Left lung (tissue), 14 donors: ENCODE measurements at places on chromosomes 1 and 21. TPM values are rescaled to one million over a fixed set of nuclear protein-coding genes. Genes with fewer than 3 reads are reported as not detected.
A peak's percentile ranks its signal among the peaks of the same experiment; 100 is the strongest.

GRCh38 chr1:153120945-153121344 is 7.6 kb upstream of the SPRR2F start:
- no peak for DNase-seq
- H3K4me1 ChIP-seq: no peaks in the 10 kb centered on the region
- no peak overlapping the region for H3K27ac ChIP-seq

- DNase-seq: no peak
- H3K36me3 ChIP-seq: no peaks in the 10 kb centered on the region
- H3K27me3 ChIP-seq: no peaks in the 10 kb centered on the region
- no peak overlapping the region for H3K27ac ChIP-seq
These were observed 30.5 kb downstream of the TNFSF18 start for GRCh38 chr1:173020138-173020750.

- H3K4me1 ChIP-seq: no peaks in the 10 kb centered on the region
- no peak overlapping the region for H3K27ac ChIP-seq
- no peak overlapping the region for H3K4me3 ChIP-seq
- H3K36me3 ChIP-seq: no peaks in the 10 kb centered on the region
- DNase-seq: no peak
These were observed 529.5 kb downstream of the COL11A1 start for GRCh38 chr1:102578804-102579203.

DNA sequence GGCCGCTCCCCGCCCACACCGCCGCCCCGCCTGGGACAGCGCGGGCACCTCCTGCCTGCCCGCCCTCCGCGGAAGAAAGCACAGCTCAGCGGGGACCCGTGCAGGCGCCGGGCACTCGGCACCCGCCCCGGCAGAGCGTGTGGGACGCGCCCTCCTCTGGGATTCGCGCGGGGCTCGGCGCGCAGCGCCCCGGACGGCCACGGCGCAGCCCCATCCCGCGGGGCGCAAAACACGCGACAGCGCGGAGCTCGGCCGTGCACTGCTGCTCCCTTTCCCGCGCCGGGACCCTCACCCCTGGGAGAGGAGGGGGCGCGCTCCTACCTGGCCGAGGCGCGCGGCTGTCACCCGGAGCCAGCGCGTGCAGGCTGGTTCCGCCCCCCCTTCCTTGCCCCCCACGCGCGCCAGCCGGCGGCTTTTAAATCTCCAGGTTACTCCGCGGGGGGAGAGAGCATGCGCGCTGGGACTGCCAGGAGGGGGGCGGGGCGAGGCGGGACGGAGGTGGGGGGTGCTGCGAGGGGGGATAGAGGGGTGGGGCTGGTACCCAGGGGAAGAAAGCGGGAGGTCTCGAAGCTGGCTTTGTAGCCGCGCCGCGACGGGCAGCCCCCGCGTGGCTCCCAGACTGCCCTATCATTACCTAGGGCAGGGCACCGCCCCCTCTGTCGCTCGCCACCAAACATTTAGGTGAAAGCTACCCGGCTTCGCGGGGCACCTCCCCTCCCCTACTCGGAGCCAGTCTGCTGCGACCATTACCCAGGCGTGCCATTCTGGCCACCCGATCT is at the start of gene SLC45A3:
Gene SLC45A3 (minus strand): TSS at position 437 of the 779 bp plus-strand sequence. CDS start 15,853 bp downstream, outside the sequence.
- peak within 1 kb of the TSS; percentile 66 for H3K4me3 ChIP-seq
- H3K27me3 ChIP-seq: peaks cover 35% of the 10 kb centered on the region
- no peak for DNase-seq
- H3K36me3 ChIP-seq: no peaks in the 10 kb centered on the region
- H3K27ac ChIP-seq: no peak within 1 kb of the TSS

- no peaks in the 10 kb centered on the region for H3K36me3 ChIP-seq
- H3K4me3 ChIP-seq: no peak overlapping the region
- H3K27ac ChIP-seq: no peak overlapping the region
- no peak for DNase-seq
These were observed 148.6 kb upstream of the ETV3 start for GRCh38 chr1:157286646-157287420.

GRCh38 chr1:212700892-212701819 is 1.5 kb upstream of the BATF3 start:
- H3K36me3 ChIP-seq: no peaks in the 10 kb centered on the region
- H3K4me1 ChIP-seq: peaks cover 4% of the 10 kb centered on the region
- peak; percentile 41 for DNase-seq
- H3K4me3 ChIP-seq: peak overlapping the region; percentile 47
- peaks cover 21% of the 10 kb centered on the region for H3K27me3 ChIP-seq

DNA sequence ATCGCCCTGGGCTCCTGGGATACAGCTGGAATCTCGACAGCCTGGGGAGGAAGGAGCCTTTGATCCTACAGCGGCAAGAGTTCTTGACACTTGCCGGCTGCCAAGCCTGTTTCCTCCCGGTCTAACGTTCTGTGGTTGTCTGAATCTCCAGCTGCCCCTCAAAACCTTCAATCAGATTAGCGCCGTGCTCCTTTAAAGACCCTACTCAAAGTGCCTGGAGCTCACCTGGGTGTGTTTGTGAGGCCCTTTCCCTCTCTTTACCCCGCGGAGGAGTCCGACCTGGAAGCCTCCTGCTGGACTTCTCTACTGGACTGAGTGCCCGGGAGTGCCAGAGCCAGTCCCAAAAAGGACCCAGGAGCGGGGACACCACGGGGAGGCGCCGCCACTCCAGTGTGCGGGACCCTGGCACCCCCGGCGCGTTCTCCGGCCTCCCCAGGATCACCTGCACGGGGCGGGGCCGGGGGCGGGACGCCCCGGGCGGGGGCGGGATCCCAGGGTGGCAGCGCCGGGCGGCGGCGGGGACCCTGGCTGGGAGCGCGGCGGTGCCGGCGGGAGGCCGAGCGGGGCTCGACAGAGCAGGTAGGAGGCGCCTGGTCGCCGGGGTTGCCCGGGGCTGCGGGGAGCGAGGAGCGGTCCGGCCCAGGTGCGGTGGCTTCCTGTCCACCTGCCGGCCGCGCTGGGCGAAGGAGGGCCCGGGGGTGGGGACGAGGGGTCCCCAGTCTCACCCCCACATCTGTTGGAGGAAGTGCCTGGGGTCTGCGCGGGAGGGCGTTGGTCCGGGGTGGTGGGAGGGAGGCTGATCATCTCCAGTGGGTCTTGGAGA is at the start of gene NCMAP:
Gene NCMAP (plus strand): TSS at position 497 of the 823 bp plus-strand sequence. CDS start 39,344 bp downstream, outside the sequence.
- H3K27me3 ChIP-seq: peaks cover 11% of the 10 kb centered on the region
- H3K4me1 ChIP-seq: peaks cover 27% of the 10 kb centered on the region
- peak within 1 kb of the TSS; percentile 21 for H3K4me3 ChIP-seq

DNA sequence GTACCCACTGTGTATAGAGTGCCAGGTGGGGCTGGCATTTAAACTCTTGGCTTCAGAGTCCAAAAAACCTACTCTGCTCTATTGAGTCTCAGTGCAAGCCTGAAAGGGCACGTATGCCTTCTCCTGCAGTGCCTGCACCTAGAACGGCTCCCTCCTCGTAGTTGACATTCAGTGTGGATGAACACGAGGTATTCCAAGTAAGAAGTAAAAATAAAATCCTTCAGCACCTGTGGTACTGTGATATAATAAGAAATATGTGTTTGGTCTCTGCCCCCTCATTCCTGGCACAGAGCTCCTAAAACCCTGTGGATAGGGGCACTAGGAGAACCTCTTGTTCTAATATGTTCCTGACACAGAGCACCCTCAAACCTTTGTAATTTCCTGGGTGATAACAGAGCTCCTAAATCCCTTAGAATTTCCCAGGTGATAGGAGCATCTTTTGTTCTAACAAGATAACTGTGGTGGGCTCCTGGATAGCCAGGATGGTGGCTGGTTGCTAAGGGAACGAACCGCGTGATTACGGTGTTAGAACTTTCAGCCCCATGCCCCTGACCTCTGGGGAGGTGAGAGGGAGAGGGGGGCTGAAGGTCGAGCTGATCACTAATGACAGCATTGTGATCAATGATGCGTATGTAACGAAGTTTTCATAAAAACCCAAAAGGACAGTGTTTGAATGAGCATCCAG is 16.8 kb downstream of the UCK2 start:
- H3K4me3 ChIP-seq: no peak overlapping the region
- DNase-seq: no peak
- no peak overlapping the region for H3K27ac ChIP-seq
- H3K36me3 ChIP-seq: no peaks in the 10 kb centered on the region
- H3K27me3 ChIP-seq: no peaks in the 10 kb centered on the region

GRCh38 chr1:50271968-50272578 is 151.2 kb downstream of the DMRTA2 start:
- peaks cover under 1% of the 10 kb centered on the region for H3K4me1 ChIP-seq
- H3K4me3 ChIP-seq: no peak overlapping the region
- no peaks in the 10 kb centered on the region for H3K36me3 ChIP-seq
- H3K27ac ChIP-seq: no peak overlapping the region
- DNase-seq: no peak

DNA sequence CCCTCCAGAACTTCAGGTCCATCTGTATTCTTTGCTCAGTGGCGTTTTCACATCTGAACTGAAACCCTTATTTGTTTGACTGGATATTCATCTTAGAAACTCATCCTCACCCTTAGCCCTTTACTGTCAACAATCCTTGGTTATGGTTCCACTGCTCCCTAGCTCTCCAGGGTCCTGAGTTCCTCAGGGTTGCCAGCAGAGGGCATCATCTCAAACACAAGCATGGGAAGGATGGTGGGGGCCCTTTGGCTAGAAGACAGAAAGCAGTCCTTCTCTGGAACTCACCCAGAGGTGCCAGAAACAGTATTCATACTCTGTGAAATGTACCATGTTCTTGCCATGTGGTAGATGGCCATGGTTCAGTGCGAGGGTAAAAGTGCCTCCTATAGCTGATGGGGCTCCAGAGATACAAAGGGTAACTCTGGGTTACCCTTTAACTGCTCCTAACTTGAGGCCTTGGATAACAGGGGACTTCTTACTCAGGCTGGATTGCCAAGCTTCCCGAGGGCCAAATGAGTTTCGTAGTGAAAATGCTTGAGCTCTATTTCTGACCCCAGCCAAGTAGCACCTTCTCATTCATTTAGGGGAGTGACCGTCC is 11.3 kb downstream of the NCSTN start:
- H3K4me1 ChIP-seq: no peaks in the 10 kb centered on the region
- H3K4me3 ChIP-seq: no peak overlapping the region
- H3K36me3 ChIP-seq: peaks cover 99% of the 10 kb centered on the region
- H3K27ac ChIP-seq: no peak overlapping the region
- no peaks in the 10 kb centered on the region for H3K27me3 ChIP-seq

- H3K27ac ChIP-seq: no peak overlapping the region
- no peak overlapping the region for H3K4me3 ChIP-seq
- no peaks in the 10 kb centered on the region for H3K4me1 ChIP-seq
- H3K36me3 ChIP-seq: peaks cover 100% of the 10 kb centered on the region
These were observed 24.3 kb upstream of the LSS start for GRCh38 chr21:46252840-46253239.

GRCh38 chr1:1206376-1206965 is at the start of gene TNFRSF18:
TSS of gene TNFRSF18 (minus strand) at chr1:1206592. CDS start at chr1:1206571, 21 bp downstream.
- H3K36me3 ChIP-seq: no peaks in the 10 kb centered on the region
- no peak within 1 kb of the TSS for H3K27ac ChIP-seq
- peak within 1 kb of the TSS; percentile 10 for H3K4me3 ChIP-seq
- H3K4me1 ChIP-seq: peaks cover 7% of the 10 kb centered on the region
- DNase-seq: no peak
- peaks cover 73% of the 10 kb centered on the region for H3K27me3 ChIP-seq

GRCh38 chr1:170012920-170013319 is 61.6 kb downstream of the KIFAP3 start:
- H3K27me3 ChIP-seq: no peaks in the 10 kb centered on the region
- H3K4me3 ChIP-seq: no peak overlapping the region
- no peaks in the 10 kb centered on the region for H3K36me3 ChIP-seq

DNA sequence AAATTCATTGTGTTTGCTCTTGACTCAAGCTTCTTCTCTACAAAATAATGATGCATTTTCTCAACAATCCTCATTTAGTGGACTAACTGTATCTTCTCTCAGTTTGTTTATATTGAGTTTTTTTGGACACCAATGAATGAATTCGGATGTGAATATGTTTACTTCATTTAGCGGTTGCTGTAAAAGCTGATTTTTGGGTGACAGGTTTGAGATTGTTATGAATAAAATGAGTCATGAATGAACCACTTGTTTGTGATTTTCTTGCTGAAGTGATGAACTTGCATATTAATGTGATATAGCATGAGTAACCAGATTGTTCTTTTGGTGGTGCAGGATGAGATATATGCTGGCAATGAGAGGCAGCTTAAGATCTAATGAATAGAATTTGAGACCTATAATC is 3.1 kb downstream of the DNM3 start:
- no peak overlapping the region for H3K27ac ChIP-seq
- peaks cover 10% of the 10 kb centered on the region for H3K27me3 ChIP-seq
- no peak for DNase-seq
- H3K4me1 ChIP-seq: no peaks in the 10 kb centered on the region
- H3K36me3 ChIP-seq: no peaks in the 10 kb centered on the region

DNA sequence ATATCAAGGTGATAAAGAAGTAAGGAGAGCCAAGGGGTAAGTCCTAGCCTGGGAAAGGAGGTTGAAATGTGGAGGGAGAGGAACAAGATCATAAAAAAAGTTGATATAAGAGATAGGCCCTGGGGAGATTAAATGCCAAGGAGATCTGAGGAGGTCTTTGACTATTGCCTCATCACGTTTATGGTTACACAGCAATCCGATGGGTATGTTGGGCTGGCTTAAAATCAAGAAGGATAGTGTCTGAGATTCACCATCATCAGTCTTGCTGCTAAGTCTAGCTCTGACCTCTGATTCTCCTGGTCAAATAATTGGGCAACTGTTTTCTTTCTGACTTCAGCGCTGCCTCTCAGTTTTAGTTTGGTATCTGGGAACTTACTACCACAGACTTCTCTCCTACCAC is 416.3 kb downstream of the GPATCH2 start:
- H3K27ac ChIP-seq: no peak overlapping the region
- DNase-seq: no peak
- no peaks in the 10 kb centered on the region for H3K27me3 ChIP-seq
- no peaks in the 10 kb centered on the region for H3K36me3 ChIP-seq
- no peak overlapping the region for H3K4me3 ChIP-seq

GRCh38 chr1:220697326-220697725 is 7.2 kb downstream of the C1orf115 start:
- H3K27ac ChIP-seq: no peak overlapping the region
- H3K4me1 ChIP-seq: peaks cover 2% of the 10 kb centered on the region
- no peak for DNase-seq
- H3K4me3 ChIP-seq: no peak overlapping the region

DNA sequence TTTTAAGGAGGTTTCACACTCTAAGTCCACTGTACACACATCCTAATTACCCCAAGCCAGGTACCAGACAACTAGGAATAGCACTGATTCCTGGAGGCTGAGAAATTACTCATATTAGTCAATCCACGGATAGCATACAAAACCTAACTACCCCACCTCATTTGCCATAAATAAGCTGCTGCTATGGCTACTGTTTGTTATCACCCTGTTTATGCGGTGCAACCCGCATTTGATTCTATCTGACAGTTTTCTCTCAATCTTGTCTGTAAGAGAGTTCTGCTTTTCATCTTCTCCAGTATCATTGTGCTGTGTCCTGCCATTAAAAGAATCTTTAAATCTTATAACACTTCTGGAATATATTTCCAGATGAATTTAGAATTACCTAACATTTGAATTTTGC is 1496.5 kb downstream of the PLA2G4A start:
- H3K36me3 ChIP-seq: no peaks in the 10 kb centered on the region
- no peak overlapping the region for H3K27ac ChIP-seq

GSTM1 gene
- 24.9 TPM for total RNA-seq

S100A4 gene
- 1,192 TPM for total RNA-seq

SYTL1 gene
- total RNA-seq: 44.1 TPM

SPRR2A gene
- total RNA-seq: not detected

TDRD5 gene
- 0.16 TPM for total RNA-seq

PRKAA2 gene
- total RNA-seq: 1.5 TPM

TMED5 gene
- total RNA-seq: 89.2 TPM
